NCI-H1417 treated with DMSO at 0.1 percent for 48 hours (cell line): ENCODE measurements at places on chromosomes 5 and 9.

- DNase-seq, result no peak
These were observed 48.2 kb downstream of the ERMP1 start for GRCh38 chr9:5784526-5785315.

GRCh38 chr5:156819967-156820581, 30.0 kb upstream of the PPP1R2B start:
- DNase-seq, result no peak

DNA sequence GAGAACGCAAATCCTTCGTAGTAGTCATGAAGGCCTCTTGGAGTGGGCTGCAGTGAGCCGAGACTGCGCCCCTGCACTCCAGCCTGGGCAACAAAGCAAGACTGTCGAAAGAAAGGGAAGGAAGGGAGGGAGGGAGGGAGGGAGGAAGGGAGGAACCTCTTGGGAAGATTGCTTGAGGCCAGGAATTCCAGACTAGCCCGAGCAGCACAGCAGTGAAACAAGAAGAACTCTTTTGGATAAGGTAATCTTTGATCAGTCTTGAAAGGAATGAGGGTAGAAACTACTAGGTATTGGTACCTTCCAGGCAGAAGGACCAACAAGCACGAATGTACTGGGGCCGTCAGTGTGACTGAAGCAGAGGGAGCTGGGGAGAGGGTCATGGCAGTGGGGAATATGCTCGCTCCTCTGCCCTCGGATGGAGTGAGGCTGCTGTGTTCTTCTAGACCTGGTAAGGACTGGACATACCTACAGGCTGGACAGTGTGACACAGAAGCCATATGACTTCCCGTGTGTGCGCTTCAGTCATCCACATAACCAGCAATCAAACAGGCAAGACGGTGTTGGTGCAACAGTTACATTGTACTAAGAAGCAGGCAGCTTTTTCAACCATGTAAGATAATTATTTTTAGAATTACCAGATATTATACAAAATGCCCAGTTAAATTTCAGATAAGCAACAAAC, 45.2 kb downstream of the P4HA2 start:
- no peak for DNase-seq

- DNase-seq, result no peak
These were observed 261.3 kb downstream of the TMEM167A start for GRCh38 chr5:82815871-82816270.

GRCh38 chr5:43699910-43700309, 96.9 kb downstream of the NNT start:
- DNase-seq, result no peak

GRCh38 chr9:82331079-82331478, 342.5 kb downstream of the SPATA31D1 start:
- no peak for DNase-seq

DNA sequence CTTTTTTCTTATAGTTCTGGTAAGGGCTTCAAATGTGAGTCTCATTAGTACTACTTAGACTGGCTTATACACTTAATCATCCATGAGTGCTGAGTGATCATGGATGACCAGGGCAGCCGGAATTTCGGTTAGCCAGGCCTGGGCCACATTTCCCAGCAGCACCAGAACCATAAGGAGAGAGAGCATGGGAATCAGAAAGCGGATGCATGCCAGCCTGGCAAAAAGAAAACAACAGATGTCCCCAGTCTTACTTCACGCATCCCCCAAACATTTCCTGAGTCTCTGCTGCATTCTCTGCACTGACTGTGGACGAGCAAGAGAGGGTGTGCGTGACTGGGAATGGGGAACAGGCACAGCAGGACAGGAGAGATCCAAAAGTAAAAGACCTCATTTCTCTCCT, 371.1 kb upstream of the ZNF608 start:
- DNase-seq, result no peak

DNA sequence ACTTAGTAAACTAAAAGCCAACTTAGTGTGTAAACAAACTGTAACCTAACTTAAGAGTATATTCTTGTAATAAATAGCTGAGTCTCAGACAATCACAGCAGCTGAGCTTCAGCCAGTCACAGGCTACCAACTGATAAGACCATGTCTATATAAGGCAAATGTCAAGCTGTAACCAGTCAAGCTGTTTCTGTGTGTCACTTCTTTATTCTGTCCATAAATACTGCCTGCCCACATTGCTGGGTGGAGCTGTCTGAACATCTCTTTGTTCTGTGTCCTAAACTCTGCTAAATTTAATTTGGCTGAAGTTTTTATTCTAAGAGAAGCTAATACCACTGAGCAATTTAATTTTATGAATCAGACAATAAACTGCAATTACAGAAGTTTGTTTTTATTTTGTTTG, 412.1 kb upstream of the CDH10 start:
- no peak for DNase-seq

- no peak for DNase-seq
These were observed 12.1 kb downstream of the TGFBI start for GRCh38 chr5:136040746-136041415.

GRCh38 chr5:79301046-79301712, 65.2 kb downstream of the JMY start:
- DNase-seq, result no peak

DNA sequence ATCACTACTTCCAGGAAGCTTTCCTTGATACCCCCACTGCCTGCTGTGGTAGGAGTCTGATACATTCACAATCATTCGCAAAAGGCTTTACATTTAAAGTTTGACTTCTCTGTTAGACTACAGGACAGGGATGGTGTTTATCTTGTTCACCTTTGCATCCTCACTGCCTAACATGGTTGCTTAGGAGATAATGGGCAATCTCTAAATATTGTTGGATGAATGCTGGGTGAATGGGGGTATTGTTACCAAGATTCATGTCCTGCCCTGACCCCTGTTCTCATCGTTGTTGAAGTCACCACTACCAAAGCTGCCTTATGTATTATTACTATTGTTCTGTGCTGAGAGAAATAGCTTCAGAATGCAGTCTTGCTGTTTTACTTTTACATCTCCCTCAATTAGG, 7.7 kb upstream of the TMEFF1 start:
- no peak for DNase-seq

DNA sequence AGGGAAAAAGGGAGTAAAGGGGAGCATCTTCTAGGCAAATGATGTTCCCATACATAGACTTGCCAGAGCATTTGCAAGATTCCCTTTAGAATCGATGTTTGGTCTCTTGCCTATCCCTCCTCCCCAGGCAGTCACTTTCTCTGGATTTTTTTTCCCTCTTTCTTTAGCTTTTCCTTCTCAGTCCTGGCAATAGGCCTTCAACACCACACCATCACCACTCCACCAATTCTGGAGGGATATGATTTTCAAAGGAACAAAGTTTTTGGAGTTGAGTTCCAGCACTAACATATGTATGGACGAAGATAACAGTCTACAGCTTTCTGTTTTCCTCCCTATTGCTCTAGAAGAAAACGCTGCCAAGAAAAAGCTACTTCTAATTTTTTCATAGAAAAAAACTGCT, 377.4 kb downstream of the PDE4D start:
- DNase-seq, result no peak

DNA sequence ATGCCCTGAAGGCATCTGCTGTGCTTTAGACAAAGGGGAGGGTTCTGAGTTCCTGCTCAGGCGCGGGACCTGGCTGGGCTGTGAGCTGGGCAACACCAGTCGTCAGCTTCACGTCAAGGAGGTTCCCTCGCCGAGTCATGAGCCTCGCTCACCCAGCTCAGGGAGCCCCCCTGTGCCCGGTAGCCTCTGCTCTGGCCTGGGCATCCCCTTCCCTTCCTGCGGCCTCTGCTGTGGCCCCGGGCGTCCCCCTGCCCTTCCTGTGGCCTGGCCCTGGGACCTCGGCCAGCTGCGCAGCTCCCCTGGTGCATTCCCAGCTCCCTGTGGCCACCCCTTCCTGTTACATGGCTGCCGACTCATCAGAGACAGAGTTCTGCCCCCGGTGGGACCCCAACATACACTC, 29.8 kb downstream of the TERT start:
- no peak for DNase-seq

- DNase-seq, result peak; percentile 15
These were observed at the start of gene NEURL1B for GRCh38 chr5:172640822-172641358. Gene NEURL1B, plus strand, starts transcription at chr5:172641263. Its CDS starts 144 bp downstream, at chr5:172641407.

- DNase-seq, result no peak
These were observed 95.1 kb downstream of the HRH2 start for GRCh38 chr5:175752826-175753535.

- no peak for DNase-seq
These were observed 70.1 kb downstream of the KIAA1958 start for GRCh38 chr9:112556497-112557442.

GRCh38 chr9:123686131-123686828, 243.6 kb downstream of the DENND1A start:
- no peak for DNase-seq

GRCh38 chr5:152331718-152332117, 73.4 kb downstream of the NMUR2 start:
- DNase-seq, result no peak

- DNase-seq, result no peak
These were observed 89.9 kb upstream of the ADAMTSL1 start for GRCh38 chr9:18384066-18384465.

- no peak for DNase-seq
These were observed 66.0 kb downstream of the FOXB2 start for GRCh38 chr9:77085416-77085815.

GRCh38 chr9:70127036-70127435, 83.4 kb downstream of the MAMDC2 start:
- no peak for DNase-seq

DNA sequence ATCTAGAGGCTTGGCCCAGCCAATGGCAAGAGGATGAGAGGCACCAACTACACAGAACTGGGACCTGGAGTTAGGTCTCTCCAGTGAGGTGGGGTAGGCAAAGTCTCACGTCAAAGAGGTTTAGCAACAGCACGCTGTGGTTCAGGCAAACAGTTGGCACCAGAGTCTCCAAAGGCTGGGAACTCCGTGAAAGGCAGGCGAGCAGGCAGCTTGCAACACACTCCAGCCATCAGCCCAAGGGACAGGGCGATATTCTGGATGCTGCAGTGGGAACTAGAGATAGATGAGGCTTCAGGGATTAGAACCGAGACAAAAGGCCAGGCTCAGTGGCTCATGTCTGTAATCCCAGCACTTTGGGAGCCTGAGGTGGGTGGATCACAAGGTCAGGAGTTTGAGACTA, 129.1 kb downstream of the PDZD2 start:
- no peak for DNase-seq

- no peak for DNase-seq
These were observed 12.1 kb upstream of the SLC25A51 start for GRCh38 chr9:37915911-37916470.

GRCh38 chr5:173352366-173353349, 24.4 kb upstream of the STC2 start:
- no peak for DNase-seq

- no peak for DNase-seq
These were observed 9.9 kb downstream of the ERGIC1 start for GRCh38 chr5:172843825-172844576.

DNA sequence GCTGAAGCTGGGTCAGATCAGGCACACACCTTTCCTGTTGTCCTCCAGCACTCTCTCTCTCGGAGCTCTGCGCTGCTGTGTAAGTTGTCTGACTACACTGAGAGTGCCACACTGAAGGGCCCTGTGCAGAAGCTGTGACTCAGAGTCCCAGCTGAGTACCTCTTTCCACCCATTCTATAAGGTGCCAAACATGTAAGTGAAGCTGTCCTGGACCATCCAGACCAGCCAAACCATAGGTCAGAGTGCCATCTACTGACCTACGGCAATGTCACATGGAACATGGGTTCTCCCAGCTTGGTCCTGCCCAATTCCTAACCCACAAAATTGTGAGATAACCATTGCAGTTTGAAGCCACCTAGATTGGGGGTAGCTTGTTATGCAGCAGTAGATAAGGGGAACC, 68.2 kb downstream of the ADCY2 start:
- no peak for DNase-seq

- no peak for DNase-seq
These were observed 111.0 kb downstream of the KLHL3 start for GRCh38 chr5:137624786-137625349.

- peak; percentile 32 for DNase-seq
These were observed at the start of gene TMEM38B for GRCh38 chr9:105694190-105694847. Gene TMEM38B, plus strand, starts transcription at chr9:105694541. Its CDS starts 120 bp downstream, at chr9:105694661.

- no peak for DNase-seq
These were observed 605 bp downstream of the CHSY3 start for GRCh38 chr5:129904667-129905472.

GRCh38 chr9:112447283-112447761, 39.3 kb upstream of the KIAA1958 start:
- DNase-seq, result no peak

GRCh38 chr9:86413971-86414880, 60.0 kb upstream of the TUT7 start:
- DNase-seq, result no peak

GRCh38 chr5:133950821-133951612, 17.4 kb downstream of the C5orf15 start:
- no peak for DNase-seq

DNA sequence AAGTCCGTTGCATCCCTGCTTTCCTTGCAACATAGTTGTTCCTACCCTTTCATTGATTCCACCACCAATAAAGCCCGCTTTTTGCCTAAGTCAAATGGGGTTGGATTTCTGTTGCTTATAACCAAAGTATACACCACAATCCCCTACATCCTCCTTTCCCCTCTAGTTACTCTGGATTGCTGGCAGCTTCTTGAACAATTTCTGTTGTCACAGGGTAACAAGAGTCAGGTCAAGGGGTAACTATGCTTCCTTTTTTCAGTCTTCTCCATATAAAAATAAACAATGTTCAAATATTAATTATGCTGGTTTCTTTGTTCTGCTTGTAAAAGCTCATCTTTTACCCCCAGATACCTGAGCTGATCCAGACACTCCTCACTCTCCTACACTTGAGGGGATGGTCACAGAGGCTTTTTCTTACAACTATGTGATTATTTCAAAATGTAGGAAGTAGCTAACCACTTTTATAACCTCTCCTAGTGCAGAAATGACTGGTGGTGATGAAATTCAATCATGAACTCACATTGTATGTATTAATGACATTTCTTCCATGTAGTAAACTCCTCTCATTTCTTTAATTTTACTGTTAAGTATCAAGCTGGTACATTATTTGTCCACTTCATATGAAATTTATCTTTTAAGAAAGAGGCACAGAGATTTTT, 136.5 kb downstream of the SNX18 start:
- DNase-seq, result no peak

DNA sequence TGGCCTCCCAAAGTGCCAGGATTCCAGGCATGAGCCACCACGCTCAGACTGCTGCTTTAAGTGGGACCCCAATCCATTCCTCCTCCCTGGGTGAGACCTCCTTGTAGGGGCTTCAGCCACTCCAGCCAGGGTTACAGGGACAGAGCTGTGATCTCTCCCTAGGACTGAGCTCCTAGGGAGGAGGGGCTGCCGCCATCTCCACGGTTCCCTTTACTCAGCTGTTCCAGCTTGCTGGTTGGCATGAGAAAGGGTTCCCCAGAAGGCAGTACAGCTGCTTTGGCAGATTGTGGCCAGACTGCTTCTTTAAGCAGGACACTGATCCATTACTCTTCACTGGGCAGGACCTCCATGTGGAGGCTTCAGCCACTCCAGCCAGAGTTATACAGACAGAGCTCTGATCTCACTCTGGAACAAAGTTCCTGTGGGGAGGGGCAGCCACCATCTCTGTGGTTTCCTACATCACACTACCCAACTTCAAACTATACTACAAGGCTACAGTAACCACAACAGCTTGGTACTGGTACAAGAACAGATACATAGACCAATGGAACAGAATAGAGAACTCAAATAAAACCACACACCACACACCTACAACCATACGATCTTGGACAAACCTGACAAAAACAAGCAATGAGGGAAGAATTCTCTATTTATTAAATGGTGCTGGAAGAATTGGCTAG, 7.2 kb downstream of the INSL6 start:
- DNase-seq, result no peak

- DNase-seq, result no peak
These were observed 11.2 kb upstream of the COL5A1 start for GRCh38 chr9:134630393-134630790.
